ENCODE measurements at places on chromosomes 2 and 18. TPM values are rescaled to one million over a fixed set of nuclear protein-coding genes. Genes with fewer than 3 reads are reported as not detected.
A peak's percentile ranks its signal among the peaks of the same experiment; 100 is the strongest.

DNA sequence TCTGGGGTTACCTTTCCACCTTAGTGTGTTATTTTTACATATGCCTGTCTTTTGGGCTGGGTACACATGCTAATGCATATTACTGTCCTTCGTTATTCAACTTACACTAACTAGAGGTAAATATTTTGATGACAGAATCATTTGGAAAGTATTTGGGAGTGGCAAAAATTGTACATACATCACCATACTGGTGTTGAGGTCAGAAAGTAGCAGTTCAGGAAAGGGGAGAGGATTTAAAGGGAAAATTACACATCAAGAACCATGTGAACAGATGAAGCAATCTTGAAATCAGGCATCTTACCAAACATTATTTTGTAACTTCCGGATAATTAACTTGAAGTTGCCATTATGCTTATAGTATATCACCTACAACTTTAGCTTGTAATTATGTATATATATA lies 379.7 kb downstream of the RND3 start:
- DNase-seq: no peak

DNA sequence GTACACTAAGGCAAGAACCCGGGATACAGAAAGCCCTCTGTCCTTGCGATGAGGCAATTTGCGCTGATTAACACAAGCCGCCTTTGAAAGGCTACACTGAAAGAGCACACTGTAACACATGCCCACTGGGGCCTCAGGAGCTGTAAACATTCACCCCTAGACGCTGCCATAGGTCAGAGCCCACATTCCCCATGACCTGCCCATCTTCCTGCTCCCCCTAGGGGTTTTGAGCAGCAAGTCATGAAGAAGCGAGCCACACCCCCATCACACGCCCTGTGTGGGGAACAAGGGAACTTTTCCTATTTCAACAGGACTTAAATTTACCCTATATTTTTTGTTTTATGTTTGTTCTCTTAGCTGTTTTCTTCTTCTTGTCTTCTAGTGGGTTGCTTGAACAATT lies 47.8 kb upstream of the SLC4A10 start:
- DNase-seq: no peak

DNA sequence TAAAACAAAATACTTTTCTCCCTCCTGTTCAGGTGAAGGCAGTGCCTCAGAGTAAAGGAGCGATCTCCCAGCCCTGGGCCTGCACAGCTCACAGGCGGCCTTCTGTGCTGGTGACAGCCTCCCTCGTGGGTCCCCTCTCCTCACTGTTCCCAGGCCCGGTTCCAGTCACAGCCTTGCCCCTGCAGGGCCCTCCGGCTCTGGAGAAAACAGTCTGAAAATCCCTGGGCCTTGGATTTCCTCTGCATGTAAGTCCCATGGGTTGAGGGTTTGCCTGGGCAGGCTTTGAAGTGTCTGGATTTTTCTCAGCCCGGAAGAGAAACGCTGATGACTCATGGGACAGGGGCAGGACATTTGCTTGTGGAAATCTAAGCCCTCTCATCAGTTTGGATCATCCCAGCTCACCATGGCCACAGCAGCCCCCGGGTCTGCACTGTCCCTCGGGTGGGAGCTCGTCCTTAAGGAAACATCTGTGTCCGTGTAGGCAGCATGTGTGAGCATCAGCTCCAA lies 186.1 kb upstream of the RAB12 start:
- no peak for DNase-seq

GRCh38 chr2:28906376-28906775 lies 11.9 kb downstream of the WDR43 start:
- no peak for DNase-seq

DNA sequence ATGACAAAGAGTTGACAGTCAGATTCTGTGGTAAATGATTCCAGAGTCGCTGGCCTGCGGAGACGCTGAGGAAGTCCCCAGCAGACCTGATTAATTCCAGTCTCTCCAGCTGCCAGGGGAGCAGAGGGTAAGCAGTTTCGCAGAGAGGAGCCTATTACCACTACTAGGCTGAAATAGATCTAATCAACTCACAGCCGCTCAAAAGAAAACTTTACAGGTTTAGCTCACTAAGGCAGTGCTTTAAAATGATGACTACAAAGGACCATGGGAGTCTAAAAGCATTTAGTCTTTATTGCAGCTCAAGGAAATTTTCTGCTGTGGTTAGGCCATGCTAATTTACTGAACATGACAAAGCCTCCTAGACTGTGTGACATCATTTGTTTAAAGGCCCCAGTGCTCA lies 445.6 kb upstream of the POU3F3 start:
- DNase-seq: no peak

- DNase-seq: no peak
Observed at GRCh38 chr2:42569116-42569711, 782 bp downstream of the MTA3 start.

GRCh38 chr2:109339519-109339966 lies 210.5 kb downstream of the SH3RF3 start:
- DNase-seq: peak; percentile 61

- no peak for DNase-seq
Observed at GRCh38 chr18:6638447-6638846, 91.1 kb upstream of the ARHGAP28 start.

KLHL41 gene
- 0.17 TPM for polyA plus RNA-seq

VSNL1 gene
- polyA plus RNA-seq: not detected

ANKRD23 gene
- polyA plus RNA-seq: 1.4 TPM

SGPP2 gene
- not detected for polyA plus RNA-seq
